ENCODE measurements at places on chromosomes 6 and 20.

DNA sequence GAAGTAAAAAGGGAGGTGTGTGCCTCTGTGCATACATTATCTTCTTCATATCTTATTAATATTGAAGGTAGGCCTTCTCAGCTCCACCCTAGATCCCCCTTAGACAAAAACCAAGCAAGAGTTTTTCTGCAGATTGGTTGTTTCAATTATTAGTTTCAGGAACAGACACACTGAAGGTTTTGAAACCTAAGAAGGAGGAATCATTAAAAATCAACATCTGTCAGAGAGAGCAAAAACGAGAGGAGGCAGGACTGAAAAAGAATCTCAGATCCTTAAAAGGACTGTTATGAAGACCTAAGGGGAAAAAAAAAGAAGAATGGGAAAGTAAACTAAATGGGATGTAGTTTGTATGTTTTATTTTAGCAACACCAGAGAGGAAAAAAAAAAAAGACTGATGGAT is 560.8 kb upstream of the JAG1 start:
- peak; percentile 13 for DNase-seq

DNA sequence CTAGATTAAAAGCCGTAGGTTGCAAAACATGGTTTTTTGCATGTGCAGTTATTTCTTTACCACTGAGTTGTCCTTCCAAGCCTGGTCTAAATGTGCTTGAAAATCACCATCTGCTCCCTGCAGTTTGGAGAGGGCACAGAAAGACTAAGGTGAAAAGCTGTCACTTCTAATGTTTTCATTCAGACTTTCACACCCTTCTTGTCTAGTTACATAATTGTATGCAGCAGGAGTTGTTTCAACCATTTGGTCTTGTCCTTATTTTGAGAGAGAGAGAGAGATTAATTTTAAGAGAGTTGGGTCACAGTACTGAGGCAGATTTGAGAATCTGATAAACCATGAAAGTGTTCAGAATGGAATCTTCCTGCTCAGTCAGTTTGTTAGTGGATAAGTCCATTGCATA is 82.5 kb downstream of the ARID1B start:
- DNase-seq: no peak

DNA sequence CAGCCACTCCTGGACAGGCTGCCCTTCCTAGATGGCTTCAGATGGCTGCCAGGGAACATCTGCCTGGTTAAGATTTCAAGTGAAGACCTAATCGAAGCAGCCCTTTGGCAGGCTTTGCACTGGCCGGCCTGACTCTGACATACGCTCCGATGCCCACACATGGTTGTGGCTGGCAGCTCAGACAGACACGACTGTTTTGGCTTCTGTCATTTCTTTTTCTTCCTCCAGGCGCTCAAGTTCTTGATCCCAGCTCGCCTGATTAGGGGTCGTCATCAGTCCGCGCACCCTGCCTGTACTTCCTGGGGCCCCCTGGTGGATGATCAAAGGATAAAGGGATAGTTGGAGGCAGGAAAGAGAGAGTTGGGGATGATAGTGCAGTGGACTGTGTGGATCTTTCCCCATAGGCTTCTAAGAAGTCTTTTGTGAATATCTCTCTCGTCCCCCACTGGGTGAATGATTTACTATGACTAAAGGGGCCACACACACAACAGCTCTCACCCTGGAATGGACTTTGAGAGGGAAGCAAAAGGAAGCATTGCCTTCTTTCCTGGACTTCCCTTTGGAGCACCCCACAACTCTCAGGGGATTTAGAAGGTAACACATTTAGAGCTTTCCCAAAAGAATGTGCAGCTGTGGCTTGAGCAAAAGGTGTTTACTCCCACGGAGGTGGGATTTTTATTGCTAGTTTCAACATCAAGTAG is 21.4 kb upstream of the TRAM2 start:
- no peak for DNase-seq

DNA sequence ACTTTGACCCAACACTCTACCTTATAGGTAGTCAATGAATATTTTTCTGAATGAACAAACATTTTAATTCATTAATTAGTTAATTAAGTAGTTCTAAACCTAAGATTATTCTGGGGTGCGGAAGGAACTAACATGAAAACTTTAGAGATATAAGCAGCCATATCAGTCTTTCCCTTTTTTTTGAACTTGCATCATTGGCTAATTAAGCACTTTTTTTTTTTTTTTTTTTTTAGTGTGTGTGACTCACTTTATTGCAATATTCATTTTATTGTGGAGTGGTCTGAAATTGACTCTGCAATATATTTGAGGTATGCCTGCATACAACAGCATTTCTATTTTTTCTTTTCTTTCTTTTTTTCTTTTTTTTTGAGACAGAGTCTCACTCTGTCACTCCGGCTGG is 21.8 kb upstream of the AMD1 start:
- no peak for DNase-seq

- DNase-seq: no peak
These were observed 9.3 kb downstream of the SERAC1 start for GRCh38 chr6:158158748-158159147.

GRCh38 chr6:45714006-45714730 is 301.5 kb downstream of the CLIC5 start:
- DNase-seq: no peak

DNA sequence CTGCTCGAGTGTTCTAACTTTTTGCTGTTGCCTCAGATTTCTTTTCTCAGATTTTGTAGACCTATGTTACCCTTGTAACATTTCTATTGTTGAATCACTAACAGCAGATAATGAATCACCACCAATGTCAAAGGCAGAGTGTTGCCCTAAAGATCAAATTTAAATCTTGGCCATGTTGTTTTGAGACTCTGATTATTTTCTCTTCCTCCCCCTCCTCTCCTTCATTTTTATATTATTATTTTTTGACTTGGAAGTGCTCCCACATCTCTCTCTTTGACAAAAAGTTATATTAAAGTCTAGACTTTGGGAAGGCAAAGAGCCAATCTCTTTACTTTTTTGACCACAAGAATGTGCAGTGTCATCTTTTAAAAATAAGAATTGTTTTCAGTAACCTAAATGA is 422.7 kb downstream of the NKAIN2 start:
- no peak for DNase-seq

Measured in GM10248 (cell line).